ENCODE measurements at places on chromosomes 4 and X.

GRCh38 chr4:153745651-153746050, 14.2 kb downstream of the RNF175 start:
- DNase-seq, result no peak

DNA sequence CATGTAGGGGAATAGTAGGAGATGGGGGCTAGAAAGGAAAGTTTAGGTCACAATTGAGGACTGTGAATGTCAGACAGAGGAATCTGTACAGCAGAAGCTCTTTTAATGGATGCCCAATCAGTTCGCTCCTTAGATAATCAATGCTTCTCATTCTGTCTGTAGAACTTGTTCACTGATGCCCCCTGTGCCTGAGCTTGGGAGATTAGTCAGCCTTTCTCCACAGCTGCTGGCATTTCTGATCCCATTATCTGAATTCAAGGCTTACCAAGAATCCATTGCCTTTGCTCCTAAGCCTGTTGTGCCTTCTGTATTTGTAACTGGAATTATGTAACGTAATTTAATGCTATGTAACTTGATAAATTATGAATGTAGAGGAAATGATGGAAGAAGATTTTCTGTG, 53.2 kb upstream of the BBS12 start:
- no peak for DNase-seq

DNA sequence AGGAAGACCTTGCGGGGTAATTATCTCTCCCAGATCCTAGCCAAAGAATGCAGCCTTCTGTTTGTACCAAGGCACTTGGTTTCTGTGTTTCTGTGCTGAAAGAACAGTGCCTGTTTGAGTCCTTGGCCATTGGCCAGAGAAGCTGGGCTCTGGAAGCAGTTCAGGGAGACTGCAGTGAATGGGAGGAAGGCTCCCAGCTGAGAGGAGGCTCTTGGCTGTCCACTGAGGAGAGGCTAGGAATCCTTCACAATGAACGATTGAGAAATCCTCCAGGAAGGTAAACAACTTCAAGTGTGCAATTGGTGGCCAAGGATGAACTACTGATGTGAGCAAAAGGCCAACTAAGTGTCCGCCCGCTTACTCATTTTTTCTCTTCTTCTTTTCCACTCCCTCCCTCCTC, 61.3 kb downstream of the HS3ST1 start:
- no peak for DNase-seq

GRCh38 chrX:45745479-45745878, 544.8 kb upstream of the DIPK2B start:
- no peak for DNase-seq

GRCh38 chr4:87034527-87034926, 99.7 kb downstream of the AFF1 start:
- DNase-seq, result no peak

- DNase-seq, result no peak
Measured at GRCh38 chr4:155604718-155605626, 61.7 kb upstream of the GUCY1A1 start.

- no peak for DNase-seq
Measured at GRCh38 chr4:82900066-82900410, 497 bp upstream of the THAP9 start.

GRCh38 chrX:153903991-153904957, at the start of gene AVPR2:
TSS of gene AVPR2 (plus strand) at chrX:153904673. CDS start at chrX:153905146, 473 bp downstream.
- DNase-seq, result no peak

GRCh38 chrX:13081395-13082205, 37.2 kb upstream of the FAM9C start:
- peak; percentile 65 for DNase-seq

- no peak for DNase-seq
Measured at GRCh38 chr4:25563071-25563564, 92.5 kb upstream of the SLC34A2 start.

- no peak for DNase-seq
Measured at GRCh38 chr4:1449833-1450741, 43.8 kb upstream of the NKX1-1 start.

DNA sequence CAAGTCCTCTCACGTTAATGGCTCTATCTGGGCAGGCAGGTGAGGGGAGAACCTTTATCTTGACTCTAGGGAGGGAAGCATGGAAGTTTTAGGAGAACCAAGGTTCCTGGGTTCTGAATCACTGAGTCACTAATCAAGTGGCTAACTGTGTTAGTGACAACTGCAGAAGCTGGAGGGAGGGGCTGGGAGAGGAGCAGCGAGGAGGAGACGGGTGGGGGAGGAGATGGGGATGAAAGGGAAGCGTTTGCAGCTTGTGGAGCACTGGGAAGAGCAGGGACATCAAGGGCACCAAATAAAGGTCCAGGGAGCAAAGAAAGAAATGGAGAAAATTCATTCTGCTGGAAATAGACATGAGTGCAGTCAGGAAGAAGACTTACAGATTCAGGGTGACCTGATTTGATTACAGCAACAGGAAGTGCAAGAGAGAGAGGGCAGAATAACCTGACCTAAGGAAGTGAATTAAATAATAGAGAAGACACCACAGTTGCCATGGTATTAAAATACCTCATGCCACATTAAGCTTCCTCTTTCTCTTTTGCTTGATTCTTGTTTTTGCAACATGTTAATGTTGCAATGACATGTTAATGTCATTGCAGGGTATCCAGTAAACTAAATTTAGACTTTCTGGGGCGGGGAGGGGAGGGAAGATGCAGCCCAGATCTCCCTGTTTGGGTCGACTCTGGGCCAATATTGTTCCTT, 4.5 kb upstream of the SETD7 start:
- no peak for DNase-seq

- DNase-seq, result no peak
Measured at GRCh38 chr4:140100771-140101170, 53.2 kb downstream of the MAML3 start.
